ENCODE measurements at places on chromosomes 2 and 18. TPM values are rescaled to one million over a fixed set of nuclear protein-coding genes. Genes with fewer than 3 reads are reported as not detected.

SP140L gene
- total RNA-seq, result 106 TPM

DNA sequence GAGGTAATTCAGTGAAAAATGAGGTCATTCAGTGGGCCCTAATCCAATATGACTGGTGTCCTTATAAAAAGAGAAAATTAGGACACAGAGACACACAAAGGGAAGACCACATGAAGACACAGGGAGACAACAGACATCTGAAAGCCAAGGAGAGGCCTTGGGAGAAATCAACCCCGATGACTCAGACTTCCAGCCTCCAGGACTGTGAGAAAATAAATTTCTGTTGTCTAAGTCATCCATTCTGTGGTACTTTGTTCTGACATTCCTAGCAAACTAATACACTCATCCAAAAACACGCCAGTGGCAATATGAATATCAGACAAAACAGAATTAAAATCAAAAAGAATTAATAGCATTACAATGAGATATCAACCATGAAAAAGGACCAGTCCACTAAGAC, 303.7 kb downstream of the SS18 start:
- no peaks in the 10 kb centered on the region for H3K4me1 ChIP-seq
- H3K4me3 ChIP-seq, result no peak overlapping the region
- H3K36me3 ChIP-seq, result no peaks in the 10 kb centered on the region
- DNase-seq, result no peak
- peaks cover 1% of the 10 kb centered on the region for H3K27me3 ChIP-seq
- no peak overlapping the region for H3K27ac ChIP-seq

FASTKD1 gene
- total RNA-seq, result 27.1 TPM

- H3K4me3 ChIP-seq, result no peak overlapping the region
- no peaks in the 10 kb centered on the region for H3K36me3 ChIP-seq
- H3K27ac ChIP-seq, result no peak overlapping the region
- no peaks in the 10 kb centered on the region for H3K4me1 ChIP-seq
- H3K27me3 ChIP-seq, result no peaks in the 10 kb centered on the region
Measured at GRCh38 chr2:117342415-117342814, 472.1 kb upstream of the DDX18 start.

DNA sequence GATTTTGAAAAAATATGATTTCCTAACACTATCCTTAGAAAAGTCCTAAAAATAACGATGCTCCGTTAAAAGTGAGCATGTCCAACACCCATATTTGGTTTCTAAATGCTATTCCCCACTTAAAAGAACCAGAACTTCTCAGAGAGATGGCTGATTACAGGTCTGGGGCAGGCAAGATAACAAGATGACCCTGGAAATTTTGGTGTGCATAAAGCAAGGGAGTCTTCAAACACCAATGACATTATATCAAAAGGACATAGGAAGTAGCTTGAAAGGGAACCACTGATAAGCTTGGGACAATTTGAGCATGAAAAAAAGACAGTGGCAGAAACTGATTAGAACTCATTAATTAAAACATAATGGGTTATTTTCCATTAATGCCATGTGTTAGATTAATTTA, 17.9 kb downstream of the STK17B start:
- peaks cover 85% of the 10 kb centered on the region for H3K4me1 ChIP-seq
- no peak for DNase-seq
- peak overlapping the region; percentile 27 for H3K27ac ChIP-seq

CENPA gene
- total RNA-seq, result 0.42 TPM

TRABD2A gene
- total RNA-seq, result 4.5 TPM

KCNK3 gene
- total RNA-seq, result not detected

DNA sequence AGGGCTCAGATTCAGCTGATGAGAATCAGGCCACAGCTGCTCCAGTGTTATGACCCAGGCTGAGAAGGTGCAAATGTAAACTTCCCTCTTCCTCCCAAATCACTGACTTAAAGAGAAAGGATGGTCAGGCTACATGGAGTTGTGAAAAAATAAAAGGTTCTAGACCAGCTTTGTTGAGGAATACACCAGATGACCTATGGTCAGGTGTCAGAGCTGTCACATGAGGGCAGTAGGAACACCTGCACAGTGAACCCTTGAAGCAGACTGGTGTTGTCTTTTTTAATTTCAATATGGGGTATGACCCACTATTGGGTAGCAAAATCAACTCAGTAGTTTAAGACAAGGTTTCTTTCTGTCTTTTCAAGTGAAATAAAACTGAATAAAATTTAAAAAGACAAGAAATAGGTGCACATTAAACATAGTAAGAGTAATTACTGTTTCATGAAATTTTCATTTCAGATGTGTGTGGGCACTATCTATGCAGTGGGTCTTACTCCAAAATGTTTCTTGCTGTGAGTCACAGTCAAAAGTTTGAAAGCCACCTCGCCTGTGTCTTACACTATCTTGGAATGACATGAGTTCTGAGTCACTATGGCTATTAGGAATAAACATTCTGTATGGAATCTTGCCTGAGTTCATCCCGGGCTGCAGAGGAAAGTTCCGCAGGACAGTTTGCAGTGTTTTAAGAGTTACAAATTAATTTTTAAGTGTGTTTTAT, 83.6 kb downstream of the ACVR1 start:
- no peaks in the 10 kb centered on the region for H3K4me1 ChIP-seq
- H3K27me3 ChIP-seq, result no peaks in the 10 kb centered on the region
- DNase-seq, result no peak
- no peak overlapping the region for H3K27ac ChIP-seq

DNA sequence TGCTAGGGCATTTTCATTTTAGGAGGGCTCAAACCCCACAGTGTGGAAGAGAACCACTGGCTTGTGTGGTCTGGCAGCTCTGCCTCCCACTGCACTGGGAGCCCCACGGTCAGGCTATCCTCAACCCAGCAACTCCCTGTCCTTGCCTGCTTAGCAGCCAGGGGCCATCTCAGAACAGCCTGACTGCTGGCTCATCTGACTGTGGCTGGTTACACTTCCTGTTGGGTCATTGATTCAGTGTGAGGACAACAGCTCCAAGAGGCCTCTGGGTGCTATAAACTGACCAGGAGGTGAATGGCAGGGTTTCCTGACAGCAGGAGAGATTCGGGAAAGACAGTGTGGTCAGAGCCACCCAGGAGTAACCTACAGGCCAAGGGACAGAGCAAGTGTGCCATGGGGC, 40.1 kb downstream of the AMER3 start:
- no peak overlapping the region for H3K4me3 ChIP-seq
- no peak overlapping the region for H3K27ac ChIP-seq
- DNase-seq, result no peak
- peaks cover 7% of the 10 kb centered on the region for H3K4me1 ChIP-seq

DNA sequence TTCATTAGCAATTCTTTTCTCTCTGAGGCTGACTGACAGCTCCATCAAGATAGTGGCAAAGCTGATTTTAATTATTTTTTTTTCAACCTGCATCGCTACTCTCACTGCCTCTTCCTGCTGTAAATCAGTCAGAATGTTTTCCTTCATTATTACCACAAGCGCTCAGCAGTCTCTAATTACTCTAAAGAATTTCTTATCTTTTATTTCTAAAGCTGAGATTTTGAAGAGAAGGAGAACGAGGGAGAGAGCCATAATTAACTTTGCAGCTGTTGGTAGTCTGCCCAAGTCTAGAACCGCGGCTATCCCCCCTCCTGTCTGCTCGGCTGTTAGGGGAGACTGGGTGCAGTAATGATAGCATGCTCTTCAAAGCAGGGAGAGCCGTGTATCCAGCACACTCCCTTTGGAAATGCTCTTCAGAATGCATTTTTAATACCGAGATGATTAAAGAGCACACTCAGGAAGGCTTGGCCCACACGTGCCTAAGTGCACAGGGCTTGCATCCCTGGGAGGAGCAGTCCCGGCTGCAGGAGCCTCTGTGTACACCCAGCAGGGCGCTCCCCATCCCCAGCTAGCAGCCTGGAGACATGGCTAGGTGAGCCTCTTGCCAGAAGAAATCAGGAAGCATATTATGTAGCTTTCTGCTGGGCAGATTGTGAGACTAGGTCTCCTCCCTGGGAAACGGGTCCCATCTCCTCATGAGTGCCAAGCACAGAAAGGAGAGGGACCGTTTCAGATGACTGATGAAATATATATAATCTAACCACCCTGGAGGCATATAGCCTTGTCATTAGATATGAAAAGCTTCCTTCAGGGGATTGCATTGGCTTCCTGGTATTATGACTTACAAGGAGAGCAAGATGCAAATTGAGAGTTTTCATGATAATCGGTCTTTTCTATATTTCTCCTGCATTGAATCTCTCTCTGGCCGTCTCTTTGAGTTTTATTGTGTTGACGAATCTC, 555.2 kb downstream of the CMPK2 start:
- H3K27me3 ChIP-seq, result peaks cover 3% of the 10 kb centered on the region
- H3K36me3 ChIP-seq, result no peaks in the 10 kb centered on the region
- no peak overlapping the region for H3K27ac ChIP-seq

DNA sequence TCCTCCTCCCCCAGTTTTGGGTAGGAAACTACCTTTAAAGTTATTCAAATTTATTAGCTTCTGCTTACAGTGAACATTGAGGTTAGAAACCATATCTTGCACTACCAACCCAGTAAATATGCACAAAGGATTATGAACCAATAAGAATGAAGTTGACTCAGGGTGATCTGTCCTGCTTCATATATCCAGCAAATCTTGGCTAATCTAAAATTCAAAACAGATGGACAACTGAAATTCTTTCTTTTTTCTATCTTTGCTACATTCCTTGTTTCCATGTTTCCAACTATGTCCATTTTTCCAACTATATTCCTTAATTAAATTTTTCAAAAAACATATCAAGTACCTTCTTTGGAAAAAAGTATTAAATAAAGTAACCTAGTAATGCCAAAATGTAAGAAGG, 149.3 kb downstream of the FAM124B start:
- H3K4me3 ChIP-seq, result no peak overlapping the region
- H3K27me3 ChIP-seq, result peaks cover 6% of the 10 kb centered on the region
- H3K27ac ChIP-seq, result no peak overlapping the region
- no peaks in the 10 kb centered on the region for H3K4me1 ChIP-seq
- DNase-seq, result no peak
- H3K36me3 ChIP-seq, result no peaks in the 10 kb centered on the region

GRCh38 chr18:63700501-63700900, 2.3 kb upstream of the SERPINB11 start:
- no peaks in the 10 kb centered on the region for H3K4me1 ChIP-seq
- DNase-seq, result no peak
- H3K4me3 ChIP-seq, result no peak overlapping the region
- H3K27ac ChIP-seq, result no peak overlapping the region

DNA sequence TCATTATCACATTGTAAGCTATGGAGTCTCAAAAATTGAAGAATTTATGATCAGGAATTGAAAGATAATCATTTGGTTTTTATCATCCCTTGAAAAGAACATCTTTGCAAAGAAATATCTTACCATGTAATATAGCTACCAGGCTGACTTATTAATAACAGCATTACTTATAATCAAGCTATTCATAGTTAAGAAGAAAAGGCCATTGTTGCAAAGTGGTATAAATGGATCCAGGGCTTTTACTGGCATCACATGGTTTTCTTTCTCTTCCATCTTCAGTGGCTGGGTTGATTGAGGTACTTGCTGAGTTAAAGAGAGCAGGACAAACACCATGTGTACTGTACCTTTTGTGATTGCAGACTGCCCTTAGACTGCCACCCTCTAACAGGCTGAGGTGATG, 39.6 kb downstream of the MFSD6 start:
- H3K4me1 ChIP-seq, result peaks cover 18% of the 10 kb centered on the region
- H3K27ac ChIP-seq, result no peak overlapping the region
- H3K27me3 ChIP-seq, result no peaks in the 10 kb centered on the region
- DNase-seq, result no peak
- no peak overlapping the region for H3K4me3 ChIP-seq
- peaks cover 10% of the 10 kb centered on the region for H3K36me3 ChIP-seq

DNA sequence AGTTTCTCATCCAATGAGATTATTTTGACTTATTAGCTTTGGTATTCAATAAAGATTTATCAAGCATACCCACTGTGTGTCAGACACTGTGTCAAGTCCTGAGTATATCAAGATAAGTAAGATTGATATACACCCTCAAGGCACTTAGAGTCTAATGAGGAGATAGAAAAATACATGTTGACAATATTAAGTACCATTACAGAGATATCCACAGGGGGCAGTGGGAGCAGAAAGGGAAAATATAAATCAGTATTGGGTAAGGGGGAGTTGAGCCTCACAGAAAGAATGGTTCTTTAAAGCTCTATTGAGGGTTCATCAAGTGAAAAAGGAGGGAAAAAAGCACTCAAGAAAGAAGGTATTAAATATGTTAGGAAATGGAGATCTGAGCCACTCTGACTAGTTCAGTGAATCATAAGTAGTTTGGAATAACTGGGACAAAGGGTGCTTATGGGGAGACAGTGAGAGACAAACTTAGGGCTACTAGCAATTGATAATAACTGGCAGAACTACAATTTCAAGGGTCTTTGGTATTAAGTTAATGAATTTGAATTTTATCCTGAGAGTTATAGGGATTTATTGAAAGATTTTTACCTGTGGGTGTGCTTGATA, 45.5 kb upstream of the SLC8A1 start:
- no peak overlapping the region for H3K4me3 ChIP-seq
- no peaks in the 10 kb centered on the region for H3K4me1 ChIP-seq
- H3K27me3 ChIP-seq, result no peaks in the 10 kb centered on the region
- no peaks in the 10 kb centered on the region for H3K36me3 ChIP-seq
- H3K27ac ChIP-seq, result no peak overlapping the region
- no peak for DNase-seq

- H3K27ac ChIP-seq, result no peak overlapping the region
- no peak overlapping the region for H3K4me3 ChIP-seq
- no peaks in the 10 kb centered on the region for H3K4me1 ChIP-seq
- DNase-seq, result no peak
- no peaks in the 10 kb centered on the region for H3K27me3 ChIP-seq
Measured at GRCh38 chr18:79887181-79888000, 64.1 kb downstream of the SLC66A2 start.

DNA sequence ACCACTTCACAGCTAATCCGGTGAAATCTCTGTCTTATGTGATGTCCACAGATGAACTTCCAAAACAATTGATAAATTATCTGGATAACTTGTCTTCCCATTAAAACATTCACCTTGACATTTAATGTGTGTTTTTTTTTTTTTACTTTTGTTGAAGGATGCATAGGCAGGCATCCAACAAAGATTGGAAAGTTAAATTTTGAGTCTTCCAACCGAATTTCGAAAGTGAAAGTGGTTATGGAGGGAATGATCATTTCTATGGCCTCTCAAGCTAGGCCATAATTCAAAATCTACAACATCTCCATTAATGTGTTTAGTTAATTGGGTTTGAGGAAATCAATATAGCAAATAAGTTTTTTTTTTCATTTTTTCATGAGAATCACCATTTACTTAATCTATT, 1495.5 kb upstream of the ACVR2A start:
- H3K4me3 ChIP-seq, result no peak overlapping the region
- no peak overlapping the region for H3K27ac ChIP-seq
- H3K27me3 ChIP-seq, result peaks cover 3% of the 10 kb centered on the region
- H3K4me1 ChIP-seq, result no peaks in the 10 kb centered on the region

DNA sequence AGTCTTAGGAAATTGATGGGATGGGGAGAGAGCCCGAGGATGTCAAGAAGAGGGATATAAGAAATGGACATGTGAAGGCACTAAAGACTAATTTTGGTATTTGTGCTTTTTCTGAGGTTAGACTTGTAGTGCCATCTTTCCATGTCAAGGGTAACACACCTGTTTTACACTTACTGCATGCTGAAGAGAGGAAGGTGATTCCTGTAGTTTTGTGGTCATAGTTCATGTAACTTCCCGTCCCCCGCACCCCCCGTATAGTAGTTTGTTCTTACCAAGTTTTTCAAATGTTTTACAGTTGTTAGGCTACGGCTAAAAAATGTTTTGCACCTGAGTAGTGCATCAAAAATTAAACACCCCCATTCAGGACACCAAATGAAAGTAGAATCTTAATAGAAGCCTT, 73.8 kb downstream of the CLIP4 start:
- H3K4me3 ChIP-seq, result no peak overlapping the region
- H3K36me3 ChIP-seq, result peaks cover 3% of the 10 kb centered on the region
- H3K27me3 ChIP-seq, result no peaks in the 10 kb centered on the region
- peaks cover 8% of the 10 kb centered on the region for H3K4me1 ChIP-seq
- H3K27ac ChIP-seq, result no peak overlapping the region

REV1 gene
- total RNA-seq, result 52.1 TPM
